ENCODE measurements at places on chromosomes 1 and 21.
A peak's percentile ranks its signal among the peaks of the same experiment; 100 is the strongest.

- no peak for DNase-seq
These were observed 138.8 kb upstream of the NBPF11 start for GRCh38 chr1:148290881-148291280.

GRCh38 chr1:65728504-65728903 is 64.2 kb upstream of the PDE4B start:
- no peak for DNase-seq

DNA sequence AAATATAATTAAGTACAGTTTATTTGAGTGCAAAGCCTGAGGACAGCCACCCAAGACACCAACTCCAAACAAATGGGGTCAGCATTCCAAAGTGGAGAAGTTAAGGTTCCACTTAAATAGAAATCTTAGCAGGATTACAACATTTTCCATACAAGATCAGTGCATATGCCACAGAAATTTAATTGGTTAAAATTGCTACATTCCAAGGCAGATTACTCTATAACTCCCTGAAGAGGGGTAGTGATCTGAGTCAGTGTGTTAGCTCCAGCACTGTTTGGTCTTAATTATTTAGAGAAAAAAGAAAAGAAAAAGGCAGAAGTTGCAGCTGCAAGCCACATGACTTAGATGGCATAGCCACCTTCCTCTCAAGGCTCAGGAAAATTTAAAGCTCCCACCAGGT is 297.5 kb downstream of the HHIPL2 start:
- DNase-seq = no peak

- peak; percentile 29 for DNase-seq
These were observed 16.1 kb downstream of the HUNK start for GRCh38 chr21:31888936-31889371.

GRCh38 chr1:93051961-93052360 is 27.1 kb upstream of the MTF2 start:
- DNase-seq = no peak

Data from Karpas-422 (cell line).